ENCODE measurements at places on chromosomes 13 and 19.

DNA sequence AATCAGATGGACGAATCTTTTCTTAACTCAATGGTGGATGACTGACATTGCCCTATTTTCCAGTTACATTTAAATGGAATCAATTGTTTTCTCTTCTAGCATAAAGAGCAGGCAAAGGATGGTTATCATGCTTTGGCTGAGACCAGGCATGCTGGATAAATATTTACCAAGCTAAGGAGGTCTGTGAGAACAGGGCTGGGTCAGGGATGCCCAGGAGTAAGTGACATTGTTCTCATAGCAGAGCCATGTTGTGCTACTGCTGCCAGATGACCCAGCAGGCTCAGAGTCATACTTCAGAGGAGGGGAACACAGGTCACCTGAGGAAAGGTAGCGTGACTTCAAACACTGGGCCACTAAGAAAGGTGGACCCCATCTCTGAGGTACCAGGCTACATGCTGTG lies 116.0 kb upstream of the RNF113B start:
- no peak for DNase-seq

- DNase-seq: no peak
Observed at GRCh38 chr13:30639671-30640070, 22.0 kb downstream of the USPL1 start.

- DNase-seq: no peak
Observed at GRCh38 chr19:11710313-11710712, 28.4 kb downstream of the ZNF823 start.

GRCh38 chr13:46202188-46202795 lies 9.4 kb upstream of the LRRC63 start:
- no peak for DNase-seq

Measured in Daoy (cell line).